NCI-H2171 treated with DMSO at 0.1 percent for 48 hours (cell line): ENCODE measurements at places on chromosomes 5 and 9.

- peak; percentile 74 for DNase-seq
These were observed 197.5 kb downstream of the MAPKAP1 start for GRCh38 chr9:125509476-125509875.

- DNase-seq, result peak; percentile 70
These were observed 26.2 kb downstream of the CARNMT1 start for GRCh38 chr9:75001719-75002421.

DNA sequence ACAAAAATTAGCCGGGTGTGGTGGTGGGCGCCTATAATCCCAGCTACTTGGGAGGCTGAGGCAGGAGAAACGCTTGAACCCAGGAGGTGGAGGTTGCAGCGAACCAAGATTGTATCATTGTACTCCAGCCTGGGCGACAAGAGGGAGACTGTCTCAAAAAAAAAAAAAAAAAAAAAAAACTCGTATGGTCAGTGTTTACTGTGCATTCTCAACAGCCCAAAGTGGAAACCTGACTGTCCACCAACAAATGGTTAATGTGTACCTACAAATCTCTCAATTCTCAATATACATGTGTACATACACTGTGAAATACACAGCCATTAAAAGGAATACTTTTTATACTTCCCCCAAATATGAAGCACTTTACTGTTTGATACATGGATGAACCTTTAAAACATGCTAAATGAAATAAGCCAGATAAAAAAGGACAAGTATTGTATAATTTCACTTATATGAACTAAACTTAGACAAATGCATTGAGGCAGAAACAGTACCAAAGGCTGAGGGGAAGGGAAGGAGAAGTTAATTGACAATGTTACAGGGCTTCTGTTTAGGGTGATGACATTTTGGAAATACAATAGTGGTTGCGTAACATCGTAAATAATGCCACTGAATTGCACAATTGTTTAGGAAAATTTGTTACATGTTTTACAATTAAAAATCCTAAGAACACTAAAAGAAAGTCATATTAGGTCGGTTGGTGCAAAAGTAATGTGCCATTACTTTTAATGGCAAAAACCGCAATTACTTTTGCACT is 16.5 kb downstream of the DNAJA1 start:
- DNase-seq, result no peak

- no peak for DNase-seq
These were observed 24.7 kb downstream of the GOLGA2 start for GRCh38 chr9:128250839-128251731.

DNA sequence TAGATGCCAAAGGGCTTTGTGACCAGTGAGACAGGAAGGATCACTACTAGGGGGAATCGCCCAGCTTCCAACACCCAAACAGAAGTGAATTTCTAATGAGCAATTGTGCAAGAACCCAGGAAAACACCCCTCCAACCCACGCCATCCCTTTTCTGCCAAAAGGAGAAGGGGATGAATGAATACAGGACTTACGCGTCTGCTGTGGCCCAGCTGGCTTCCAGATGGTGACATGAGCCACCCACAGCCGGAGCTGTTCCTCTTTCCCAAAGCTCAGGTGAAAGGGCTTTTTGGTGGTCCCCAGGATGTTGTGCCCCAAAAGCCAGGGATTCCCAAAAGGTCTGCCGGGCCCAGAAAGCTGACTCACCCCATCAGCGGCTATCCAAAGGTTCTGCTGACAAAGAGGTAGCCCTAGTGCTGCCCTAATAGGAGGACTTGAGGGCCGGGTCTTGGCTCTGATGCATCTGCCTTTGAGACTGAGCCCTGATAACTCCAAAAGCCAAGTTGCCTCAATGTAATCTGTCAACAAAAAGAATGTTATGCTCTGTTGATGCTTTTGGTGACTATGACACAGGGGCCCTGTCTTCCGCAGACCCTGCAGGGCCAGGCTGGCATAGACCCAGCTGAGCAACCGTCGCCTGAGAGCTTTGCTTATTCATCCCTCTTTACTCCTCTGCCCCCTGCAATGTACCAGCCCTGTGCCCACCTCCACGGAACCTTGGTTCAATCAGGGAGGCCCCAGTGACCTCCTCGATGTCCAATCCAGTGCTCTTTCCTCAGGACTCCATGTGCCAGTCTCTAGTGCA is 14.5 kb downstream of the GSN start:
- peak; percentile 67 for DNase-seq

DNA sequence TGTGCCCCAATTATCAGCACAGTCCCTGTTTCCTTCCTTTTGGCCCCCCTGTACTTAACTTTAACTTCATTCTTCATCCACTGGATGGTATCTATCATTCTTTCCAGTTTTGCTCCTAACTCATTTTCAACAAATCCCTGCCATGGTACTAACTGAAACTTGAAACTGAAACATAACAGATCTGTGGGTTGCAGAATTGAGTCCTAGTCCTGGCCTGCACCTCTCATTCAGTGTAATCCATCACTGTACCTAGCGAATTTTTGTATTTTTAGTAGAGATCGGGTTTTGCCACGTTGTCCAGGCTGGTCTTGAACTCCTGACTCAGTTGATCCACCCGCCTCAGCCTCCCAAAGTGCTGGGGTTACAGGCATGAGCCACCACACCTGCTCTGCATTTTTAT is 15.3 kb upstream of the PIK3R1 start:
- DNase-seq, result no peak

GRCh38 chr9:121768416-121769015 is 117.1 kb downstream of the DAB2IP start:
- no peak for DNase-seq

DNA sequence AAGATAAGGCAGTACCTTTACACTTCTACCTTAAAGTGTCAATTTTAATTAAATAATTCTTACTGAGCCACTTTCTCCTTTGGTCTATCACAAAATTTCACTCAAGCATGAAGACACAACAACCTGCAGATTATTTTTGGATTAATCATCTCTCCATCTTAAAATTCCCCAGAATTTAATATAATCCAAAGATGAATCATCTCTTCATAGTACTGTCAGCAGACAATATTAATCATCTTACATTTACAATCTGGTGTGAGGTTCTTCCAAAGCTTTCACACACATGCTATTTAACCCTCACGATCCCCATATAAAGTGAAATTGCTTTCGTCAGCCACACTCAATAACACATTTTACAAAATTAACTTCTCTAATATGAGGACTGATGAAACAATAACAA is 43.0 kb downstream of the LHFPL2 start:
- no peak for DNase-seq

- DNase-seq, result no peak
These were observed 14.3 kb upstream of the FREM1 start for GRCh38 chr9:14924230-14925219.

- DNase-seq, result no peak
These were observed 67.0 kb upstream of the NEK6 start for GRCh38 chr9:124190761-124191160.

DNA sequence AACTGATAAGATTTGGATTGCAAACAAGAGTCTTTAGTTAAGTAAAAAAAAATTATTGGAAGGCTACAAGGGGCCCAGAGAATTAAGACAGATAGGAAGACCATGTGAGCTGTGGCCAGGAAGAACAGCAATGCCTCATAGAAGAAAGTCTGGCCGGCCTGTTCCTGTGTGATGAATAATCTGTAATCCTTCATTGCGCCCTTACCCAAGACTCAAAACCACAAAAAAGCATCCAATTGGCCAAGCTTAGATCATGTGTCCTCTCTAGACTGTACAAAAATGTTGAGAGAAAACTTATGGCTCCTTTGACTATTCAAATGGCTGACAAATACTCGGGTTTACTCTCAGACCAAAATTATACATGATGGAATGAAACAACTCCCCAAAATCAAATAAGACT is 1383.5 kb downstream of the PTPRD start:
- DNase-seq, result no peak

DNA sequence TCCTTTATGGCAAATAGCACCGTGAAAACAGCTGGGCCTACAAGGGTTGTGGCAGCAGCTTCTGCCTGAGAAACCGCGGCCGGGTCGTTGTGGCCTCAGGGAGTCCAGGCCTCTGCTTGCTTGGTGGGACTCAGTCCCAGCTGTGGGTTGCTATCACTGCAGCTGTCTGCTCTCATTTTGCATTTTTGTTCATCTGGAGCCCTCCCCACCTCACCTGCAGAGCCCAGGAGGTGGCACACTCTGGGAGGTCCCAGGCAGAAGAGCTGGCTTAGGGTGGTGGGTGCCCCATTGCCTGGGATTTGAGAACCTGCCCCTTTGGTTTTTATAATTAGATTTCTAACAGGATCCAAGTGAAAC is 138.4 kb downstream of the GADD45G start:
- no peak for DNase-seq

DNA sequence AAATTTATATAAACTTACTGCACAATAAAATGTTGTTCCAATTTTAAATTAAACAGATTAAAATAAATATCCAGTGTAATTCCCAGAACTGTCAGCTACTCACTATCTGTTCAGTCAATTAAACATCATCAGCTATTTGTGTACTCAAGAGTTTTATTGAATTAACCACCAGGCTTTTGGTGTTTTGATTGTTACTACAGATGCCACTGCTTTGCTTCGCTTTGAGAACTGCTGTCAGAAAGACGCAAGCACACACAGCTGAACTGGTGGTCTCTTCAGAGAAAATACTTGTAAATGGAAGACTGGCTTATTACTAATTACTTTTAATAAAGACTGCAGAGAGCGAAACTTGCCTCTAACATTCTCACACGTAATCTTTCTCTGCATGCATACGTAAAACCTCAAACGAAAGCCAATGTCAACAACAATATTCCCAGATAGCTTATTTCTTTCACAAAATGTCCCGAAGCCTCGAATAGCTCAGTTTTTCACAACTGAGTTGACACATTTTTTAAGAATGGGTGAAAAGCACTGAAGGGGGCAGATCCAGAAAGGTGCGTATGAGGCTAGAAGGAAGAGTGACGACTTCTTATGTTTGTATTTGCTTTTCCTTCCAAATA is 259.6 kb upstream of the RPS23 start:
- no peak for DNase-seq

DNA sequence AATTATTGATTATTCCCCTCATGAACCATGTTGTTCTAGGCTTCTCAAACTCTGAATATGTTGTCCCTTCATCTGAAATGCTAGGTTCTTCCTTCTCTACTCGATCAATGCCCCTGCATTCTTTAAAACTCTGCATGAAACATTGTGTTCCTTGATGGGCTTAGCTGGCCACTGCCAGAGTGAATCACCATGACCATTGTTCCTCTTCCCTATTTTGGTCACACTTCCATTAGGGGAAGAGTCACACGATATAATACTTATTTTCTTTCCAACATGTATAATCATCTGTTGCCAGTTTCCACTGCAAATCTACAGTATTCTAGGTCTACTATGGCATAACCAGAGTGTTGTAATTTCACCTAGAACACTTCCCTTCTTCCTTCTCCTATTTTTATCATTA is 247.9 kb downstream of the TRPM3 start:
- no peak for DNase-seq

DNA sequence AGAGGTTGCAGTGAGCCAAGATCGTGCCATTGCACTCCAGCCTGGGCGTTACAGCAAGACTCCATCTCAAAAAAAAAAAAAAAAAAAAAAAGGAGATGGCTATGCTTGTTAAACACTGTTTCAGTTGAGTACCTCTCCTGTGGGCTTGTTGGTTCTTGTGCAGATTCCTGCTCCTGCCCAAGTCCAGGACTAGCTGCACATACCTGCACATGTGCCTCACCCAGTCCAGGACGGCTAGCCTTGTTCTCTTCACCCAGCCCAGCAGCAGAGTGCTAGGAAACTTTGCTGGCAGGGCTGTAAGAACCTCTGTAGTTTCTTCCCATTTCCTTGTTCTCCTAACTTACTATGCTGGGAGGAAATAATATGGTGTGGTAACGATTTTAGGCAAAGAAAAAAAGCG is 234.1 kb upstream of the DMRT1 start:
- no peak for DNase-seq

- peak; percentile 70 for DNase-seq
These were observed 186.0 kb downstream of the PAX5 start for GRCh38 chr9:36847781-36848673.

GRCh38 chr9:104746798-104747197 is 685 bp upstream of the NIPSNAP3A start:
- DNase-seq, result no peak

- no peak for DNase-seq
These were observed at the start of gene LCP2 for GRCh38 chr5:170297589-170298462. Gene LCP2 (minus strand): TSS chr5:170297777. CDS start chr5:170297611, 166 bp downstream.

- no peak for DNase-seq
These were observed 251.3 kb downstream of the KDM4C start for GRCh38 chr9:7009065-7009464.

DNA sequence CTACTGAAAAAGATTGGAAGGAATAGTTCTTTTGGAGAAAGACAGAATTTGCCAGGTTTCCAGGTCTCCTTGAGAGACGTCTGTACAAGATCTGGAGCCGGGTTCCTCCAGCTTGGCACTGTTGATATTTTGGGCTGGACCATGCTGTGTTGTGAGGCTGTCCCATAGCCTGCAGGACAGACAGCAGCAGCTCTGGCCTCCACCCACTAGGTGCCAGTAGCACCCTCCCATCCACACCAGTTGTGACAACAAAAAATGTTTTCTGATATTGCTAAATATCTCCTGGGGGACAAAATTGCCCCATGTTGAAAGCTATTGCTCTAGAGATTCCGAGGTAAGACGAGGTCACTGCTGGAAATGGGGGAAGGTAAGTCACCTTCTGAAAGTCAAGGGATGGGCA is 287.7 kb upstream of the DAP start:
- no peak for DNase-seq

DNA sequence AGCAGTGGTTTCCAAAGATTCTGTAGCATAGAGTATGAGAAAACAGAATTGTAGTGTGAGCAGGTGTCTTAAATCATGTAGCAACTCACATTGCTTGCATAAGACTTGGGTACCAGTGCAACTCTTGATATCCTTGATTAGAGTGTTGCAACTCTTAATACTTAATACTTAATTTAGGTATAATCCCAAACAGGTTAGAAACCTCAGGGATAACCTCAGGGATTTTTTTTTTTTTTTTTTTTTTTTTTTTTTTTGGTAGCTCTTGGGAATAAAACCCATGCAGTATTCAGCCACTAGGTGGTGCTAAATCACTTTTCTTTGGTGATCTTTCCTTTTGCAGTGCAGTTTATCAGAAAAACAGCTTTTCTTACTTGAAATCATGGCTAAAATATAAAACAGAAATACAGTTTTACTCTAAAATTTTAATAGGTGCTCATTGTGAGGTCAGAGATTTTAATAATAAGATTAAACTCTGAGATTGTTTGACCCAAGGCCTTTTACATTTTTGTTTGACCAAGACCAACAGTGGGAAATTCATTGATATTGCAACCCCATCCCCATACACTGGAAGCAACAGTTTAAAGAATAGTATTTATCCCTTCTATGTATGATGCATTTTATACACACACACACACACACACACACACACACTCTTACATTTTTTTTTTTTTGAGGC is 55.3 kb downstream of the ERAP1 start:
- DNase-seq, result peak; percentile 44

DNA sequence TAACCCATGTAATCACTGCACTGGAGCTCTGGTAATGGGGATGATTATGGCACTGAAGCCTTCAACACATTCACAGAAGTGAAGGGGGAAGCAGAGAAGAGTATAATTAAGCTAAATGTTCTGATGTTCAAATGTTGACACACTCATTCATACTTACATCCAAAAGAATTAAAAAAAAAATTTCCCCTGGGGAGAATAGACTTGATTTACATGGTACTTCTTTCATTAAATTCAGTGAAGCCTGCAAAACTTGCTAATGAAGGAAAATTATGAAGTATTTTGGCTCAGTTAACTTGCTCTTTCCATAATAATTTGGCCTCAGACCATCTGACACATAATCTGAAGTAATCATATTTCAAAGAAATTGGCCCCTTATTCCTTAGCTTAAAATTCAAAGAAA is 428.8 kb downstream of the SH3GL2 start:
- no peak for DNase-seq

GRCh38 chr5:91293131-91293530 is 90.0 kb downstream of the ARRDC3 start:
- DNase-seq, result no peak
